ENCODE measurements at places on chromosomes 4 and X.

DNA sequence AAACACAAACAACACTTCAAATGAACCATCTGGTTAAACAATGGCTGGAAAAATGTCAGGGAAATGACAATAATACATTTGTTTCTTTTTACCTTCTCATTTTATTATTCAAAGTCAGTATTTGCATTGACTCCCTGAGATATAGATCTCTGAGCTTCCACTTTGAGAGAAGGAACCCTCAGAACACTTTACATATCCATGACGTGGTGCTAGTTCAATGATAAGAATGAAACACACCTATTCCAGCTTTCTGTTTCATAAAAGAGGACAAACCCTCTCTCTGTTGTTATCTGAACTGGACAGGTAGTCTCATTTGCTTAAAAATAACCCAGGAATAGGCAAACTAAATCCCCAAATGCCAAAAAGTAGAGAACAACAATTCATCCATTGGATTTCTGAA is 65.3 kb upstream of the CCSER1 start:
- no peaks in the 10 kb centered on the region for H3K4me1 ChIP-seq
- H3K36me3 ChIP-seq = no peaks in the 10 kb centered on the region
- no peak overlapping the region for H3K27ac ChIP-seq

GRCh38 chr4:109005523-109005922 is 242.7 kb upstream of the ETNPPL start:
- no peak overlapping the region for H3K4me3 ChIP-seq
- H3K36me3 ChIP-seq = no peaks in the 10 kb centered on the region
- no peak overlapping the region for H3K27ac ChIP-seq
- H3K4me1 ChIP-seq = no peaks in the 10 kb centered on the region
- no peak for DNase-seq
- no peaks in the 10 kb centered on the region for H3K27me3 ChIP-seq

- H3K4me3 ChIP-seq = no peak overlapping the region
- H3K27ac ChIP-seq = no peak overlapping the region
- H3K27me3 ChIP-seq = peaks cover 2% of the 10 kb centered on the region
Measured at GRCh38 chr4:46506876-46507275, 116.9 kb upstream of the GABRA2 start.

DNA sequence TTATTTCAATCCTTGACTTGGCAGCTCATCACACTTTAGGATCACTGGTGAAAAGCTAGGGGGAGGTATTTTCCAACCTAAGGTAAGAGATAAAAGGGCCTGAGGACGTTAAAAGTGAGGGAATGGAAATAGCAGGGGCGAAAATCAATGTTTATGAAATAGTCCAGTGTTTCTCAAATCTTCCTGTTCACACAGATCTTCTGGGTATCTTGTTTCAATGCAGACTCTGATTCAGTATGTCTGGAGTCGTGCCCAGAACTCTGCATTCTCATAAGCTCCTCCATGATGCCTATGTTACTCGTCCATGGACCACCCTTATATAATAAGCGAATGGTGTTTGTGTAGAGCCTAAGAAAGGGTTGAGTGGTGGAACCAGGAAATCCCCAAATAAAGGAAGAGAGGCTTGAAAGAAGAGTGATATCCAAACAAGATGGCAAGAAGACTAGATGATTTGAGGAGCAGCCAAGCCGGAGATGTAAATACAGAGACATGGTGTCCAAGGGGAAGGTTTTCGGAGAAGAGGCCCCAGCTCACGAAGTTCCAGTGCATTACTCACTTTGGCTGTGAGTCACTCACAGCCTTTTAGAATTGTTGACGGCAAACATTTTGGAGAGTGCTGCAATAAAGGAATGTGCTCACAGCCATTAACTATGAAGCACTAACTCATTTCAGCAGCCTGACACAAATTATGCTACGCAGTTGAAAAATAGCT is 215.6 kb upstream of the PPARGC1A start:
- no peaks in the 10 kb centered on the region for H3K4me1 ChIP-seq
- H3K27ac ChIP-seq = no peak overlapping the region
- no peaks in the 10 kb centered on the region for H3K27me3 ChIP-seq
- no peak overlapping the region for H3K4me3 ChIP-seq

GRCh38 chr4:109359040-109359646 is 56.7 kb upstream of the COL25A1 start:
- H3K4me3 ChIP-seq = no peak overlapping the region
- H3K36me3 ChIP-seq = no peaks in the 10 kb centered on the region
- H3K4me1 ChIP-seq = peaks cover 12% of the 10 kb centered on the region
- no peak overlapping the region for H3K27ac ChIP-seq
- peak; percentile 89 for DNase-seq

DNA sequence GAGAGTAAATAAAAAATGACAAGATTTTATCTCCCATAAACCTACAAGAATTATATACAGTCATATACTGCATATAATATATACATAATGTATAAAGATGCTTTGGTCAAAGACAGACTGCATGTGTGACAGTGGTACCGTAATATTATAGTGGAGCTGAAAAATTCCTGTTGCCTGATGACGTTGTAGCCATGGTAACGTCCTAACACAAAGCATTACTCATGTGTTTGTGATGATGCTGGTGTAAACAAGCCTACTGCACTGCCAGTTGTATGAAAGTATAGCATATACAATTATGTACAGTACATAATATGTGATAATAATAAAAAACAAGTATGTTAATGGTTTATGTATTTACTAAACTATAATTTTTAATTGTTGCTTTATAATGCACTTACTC is 245.2 kb upstream of the CENPE start:
- no peak overlapping the region for H3K4me3 ChIP-seq
- H3K4me1 ChIP-seq = no peaks in the 10 kb centered on the region

GRCh38 chr4:158255727-158256324 is 45.5 kb downstream of the TMEM144 start:
- H3K27me3 ChIP-seq = no peaks in the 10 kb centered on the region
- H3K27ac ChIP-seq = no peak overlapping the region
- peaks cover 32% of the 10 kb centered on the region for H3K4me1 ChIP-seq
- H3K36me3 ChIP-seq = no peaks in the 10 kb centered on the region
- no peak overlapping the region for H3K4me3 ChIP-seq

GRCh38 chr4:90546114-90546513 is 418.9 kb downstream of the CCSER1 start:
- H3K36me3 ChIP-seq = no peaks in the 10 kb centered on the region
- peaks cover 38% of the 10 kb centered on the region for H3K4me1 ChIP-seq
- no peaks in the 10 kb centered on the region for H3K27me3 ChIP-seq
- H3K27ac ChIP-seq = no peak overlapping the region

- no peaks in the 10 kb centered on the region for H3K4me1 ChIP-seq
- H3K27ac ChIP-seq = no peak overlapping the region
- no peak for DNase-seq
- H3K27me3 ChIP-seq = no peaks in the 10 kb centered on the region
- H3K4me3 ChIP-seq = no peak overlapping the region
- H3K36me3 ChIP-seq = no peaks in the 10 kb centered on the region
Measured at GRCh38 chr4:127580300-127580699, 52.5 kb upstream of the INTU start.

DNA sequence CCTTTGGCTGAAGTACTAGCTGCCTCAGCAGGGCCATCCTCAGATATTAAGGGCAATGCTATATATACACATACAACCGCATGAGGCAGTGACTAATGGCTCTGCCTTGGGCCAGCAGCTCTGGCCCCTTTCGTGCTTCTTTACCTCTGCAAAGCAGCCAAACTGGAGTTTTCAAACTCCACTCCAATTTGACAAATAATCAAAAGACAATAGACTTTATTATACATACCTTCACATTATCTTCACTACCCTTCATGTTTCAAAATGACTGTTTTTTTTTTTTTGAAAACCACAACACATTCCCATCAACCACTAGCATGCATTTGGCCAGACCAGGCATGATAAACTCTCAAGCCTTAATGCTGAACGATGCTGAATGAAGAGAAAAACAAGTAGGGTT is 187.7 kb downstream of the ENOX2 start:
- no peak overlapping the region for H3K27ac ChIP-seq
- H3K4me3 ChIP-seq = no peak overlapping the region
- no peaks in the 10 kb centered on the region for H3K4me1 ChIP-seq
- H3K36me3 ChIP-seq = no peaks in the 10 kb centered on the region
- no peaks in the 10 kb centered on the region for H3K27me3 ChIP-seq
- DNase-seq = no peak

- no peak overlapping the region for H3K27ac ChIP-seq
- no peaks in the 10 kb centered on the region for H3K4me1 ChIP-seq
- no peaks in the 10 kb centered on the region for H3K27me3 ChIP-seq
- no peak for DNase-seq
- H3K4me3 ChIP-seq = no peak overlapping the region
- H3K36me3 ChIP-seq = no peaks in the 10 kb centered on the region
Measured at GRCh38 chrX:84873176-84873575, 130.5 kb upstream of the APOOL start.

GRCh38 chrX:131405497-131405896 is 116.4 kb upstream of the IGSF1 start:
- no peak overlapping the region for H3K27ac ChIP-seq
- H3K4me1 ChIP-seq = no peaks in the 10 kb centered on the region
- H3K27me3 ChIP-seq = no peaks in the 10 kb centered on the region
- no peak overlapping the region for H3K4me3 ChIP-seq

DNA sequence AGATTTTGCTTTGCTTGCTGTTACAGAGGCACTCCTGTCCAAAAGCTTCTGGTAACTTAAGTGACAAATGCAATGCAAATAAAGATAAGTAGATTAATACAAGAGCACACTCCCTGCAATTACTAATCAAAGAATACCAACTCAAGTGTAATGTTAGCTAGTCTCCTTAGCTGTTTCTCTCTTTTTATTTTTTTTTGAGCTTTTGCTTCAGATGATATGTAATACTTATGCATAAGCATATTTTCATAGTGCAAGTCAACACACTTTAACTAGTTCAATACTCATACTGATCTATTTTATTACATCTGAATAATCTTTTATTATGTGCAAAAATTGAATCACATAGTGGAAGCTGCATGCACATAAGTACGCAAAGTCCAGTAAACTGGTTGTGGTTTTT is 2.7 kb downstream of the SLC7A11 start:
- DNase-seq = no peak
- peak overlapping the region; percentile 41 for H3K27ac ChIP-seq
- H3K36me3 ChIP-seq = no peaks in the 10 kb centered on the region
- H3K4me1 ChIP-seq = peaks cover 33% of the 10 kb centered on the region
- no peaks in the 10 kb centered on the region for H3K27me3 ChIP-seq

- no peaks in the 10 kb centered on the region for H3K27me3 ChIP-seq
- peaks cover 2% of the 10 kb centered on the region for H3K4me1 ChIP-seq
- peak overlapping the region; percentile 15 for H3K4me3 ChIP-seq
- no peaks in the 10 kb centered on the region for H3K36me3 ChIP-seq
- peak; percentile 64 for DNase-seq
Measured at GRCh38 chr4:121873604-121874003, 3.3 kb upstream of the BBS7 start.

DNA sequence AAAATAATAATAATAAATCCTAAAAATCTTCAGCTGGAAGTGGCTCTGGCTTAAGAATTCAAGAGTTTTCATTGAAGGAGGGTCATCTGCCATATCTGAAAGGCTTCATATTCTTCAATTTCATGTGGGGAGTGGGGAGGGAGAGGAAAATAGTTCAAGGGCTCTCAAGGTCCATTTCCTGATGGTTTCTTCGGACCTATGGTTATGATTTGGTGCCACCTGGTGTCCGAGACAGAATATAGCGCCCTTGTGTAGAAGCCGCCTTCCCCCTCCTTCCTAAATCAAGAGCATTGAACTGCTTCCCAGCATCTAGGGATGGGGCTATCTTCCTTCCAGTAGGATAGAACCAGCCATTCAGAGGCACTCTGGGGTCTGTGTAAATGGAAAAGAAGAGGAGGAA is 34.3 kb downstream of the NLGN3 start:
- no peak overlapping the region for H3K4me3 ChIP-seq
- peak; percentile 68 for DNase-seq
- H3K27me3 ChIP-seq = no peaks in the 10 kb centered on the region

GRCh38 chr4:145154573-145154972 is 25.8 kb downstream of the OTUD4 start:
- peaks cover 7% of the 10 kb centered on the region for H3K36me3 ChIP-seq
- H3K4me3 ChIP-seq = no peak overlapping the region
- peak; percentile 52 for DNase-seq
- no peaks in the 10 kb centered on the region for H3K27me3 ChIP-seq
- H3K27ac ChIP-seq = no peak overlapping the region
- H3K4me1 ChIP-seq = no peaks in the 10 kb centered on the region

DNA sequence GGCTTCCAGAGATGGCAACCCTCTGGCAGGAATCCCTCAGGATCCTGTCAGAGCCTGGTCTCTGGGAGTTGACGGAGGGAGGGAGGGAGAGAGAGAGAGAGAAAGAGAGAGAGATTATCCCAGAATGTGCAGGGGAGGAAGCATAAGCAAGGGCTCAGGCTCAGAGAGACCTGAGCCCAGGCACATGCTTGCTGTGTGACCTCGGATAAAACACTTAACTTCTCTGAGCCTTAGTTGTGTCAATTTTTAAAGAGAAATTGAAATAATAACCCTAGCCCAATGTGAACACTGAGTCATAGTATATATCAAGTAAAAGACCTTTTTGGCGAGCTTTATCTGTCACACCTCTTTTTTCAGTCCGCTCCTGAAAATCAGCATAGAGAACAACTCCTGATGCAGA is 473 bp upstream of the USP51 start:
- DNase-seq = no peak
- H3K27me3 ChIP-seq = no peaks in the 10 kb centered on the region
- H3K4me3 ChIP-seq = peak overlapping the region; percentile 81
- peaks cover 14% of the 10 kb centered on the region for H3K4me1 ChIP-seq
- peak overlapping the region; percentile 91 for H3K27ac ChIP-seq

DNA sequence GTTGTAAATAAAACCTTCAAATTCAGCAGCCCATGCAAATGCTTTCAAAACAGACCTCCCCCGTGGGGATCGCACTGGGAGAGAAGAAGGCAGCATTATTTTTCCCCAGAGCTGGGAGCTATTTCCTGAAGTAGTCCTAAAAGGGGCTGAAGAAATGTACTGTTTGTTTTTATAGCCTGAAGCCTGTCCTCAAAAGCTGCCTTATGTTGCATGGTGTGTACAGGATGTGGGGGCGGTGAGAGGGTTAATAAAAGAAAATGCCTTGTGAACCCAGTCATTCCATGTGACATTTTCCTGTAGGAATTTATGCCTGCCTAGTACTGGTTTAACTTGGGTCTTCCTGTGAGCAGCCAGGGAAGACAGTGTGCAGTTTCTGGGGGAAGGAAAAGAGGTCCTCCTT is 144.1 kb downstream of the SOWAHB start:
- H3K27ac ChIP-seq = no peak overlapping the region
- no peaks in the 10 kb centered on the region for H3K4me1 ChIP-seq
- H3K27me3 ChIP-seq = no peaks in the 10 kb centered on the region
- no peak for DNase-seq
- H3K36me3 ChIP-seq = no peaks in the 10 kb centered on the region
- H3K4me3 ChIP-seq = no peak overlapping the region

GRCh38 chr4:119932277-119932676 is 134.4 kb downstream of the MAD2L1 start:
- H3K27ac ChIP-seq = no peak overlapping the region
- no peaks in the 10 kb centered on the region for H3K4me1 ChIP-seq
- H3K27me3 ChIP-seq = no peaks in the 10 kb centered on the region
- DNase-seq = no peak
- H3K36me3 ChIP-seq = no peaks in the 10 kb centered on the region

- no peaks in the 10 kb centered on the region for H3K36me3 ChIP-seq
- H3K27me3 ChIP-seq = no peaks in the 10 kb centered on the region
- no peaks in the 10 kb centered on the region for H3K4me1 ChIP-seq
- H3K27ac ChIP-seq = no peak overlapping the region
- H3K4me3 ChIP-seq = no peak overlapping the region
Measured at GRCh38 chr4:138086611-138087041, 155.5 kb downstream of the SLC7A11 start.

Data from common myeloid progenitor, CD34-positive (primary cell).